SK-N-SH (cell line): ENCODE measurements at places on chromosomes 7 and 10. TPM values are rescaled to one million over a fixed set of nuclear protein-coding genes. Genes with fewer than 3 reads are reported as not detected.

The ARID5B gene
- polyA plus RNA-seq: 10.9 and 18.4 TPM in 2 replicates

The CYP2C18 gene
- polyA plus RNA-seq: not detected in 2 replicates

The TAC1 gene
- not detected in 2 replicates for polyA plus RNA-seq

The CARD11 gene
- polyA plus RNA-seq: not detected in 2 replicates

The PRKAR2B gene
- polyA plus RNA-seq: 17.3 and 19.3 TPM in 2 replicates
